ENCODE measurements at places on chromosomes 2 and 18.
A peak's percentile ranks its signal among the peaks of the same experiment; 100 is the strongest.

DNA sequence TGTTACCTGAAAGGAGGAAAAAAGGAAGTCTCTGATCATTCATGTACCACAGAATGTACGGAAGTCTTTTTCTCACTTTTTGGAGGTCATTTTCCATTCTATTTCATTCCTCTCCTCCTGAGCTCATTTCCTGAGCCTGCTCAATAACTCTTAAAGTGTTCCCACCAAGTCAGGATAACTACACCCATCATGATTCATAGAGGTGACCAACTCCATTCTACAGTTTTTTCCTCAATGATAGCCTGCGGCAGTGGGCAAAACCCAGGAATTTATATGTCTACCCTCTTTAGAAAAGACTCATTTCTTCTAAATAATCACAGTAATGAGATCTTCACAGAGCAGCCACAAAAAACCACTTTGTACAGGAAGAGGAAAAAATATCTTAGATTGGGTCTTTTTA lies 372.5 kb downstream of the RBM43 start:
- DNase-seq: no peak

- peak; percentile 9 for DNase-seq
Measured at GRCh38 chr2:133710613-133711012, 142.3 kb upstream of the NCKAP5 start.

DNA sequence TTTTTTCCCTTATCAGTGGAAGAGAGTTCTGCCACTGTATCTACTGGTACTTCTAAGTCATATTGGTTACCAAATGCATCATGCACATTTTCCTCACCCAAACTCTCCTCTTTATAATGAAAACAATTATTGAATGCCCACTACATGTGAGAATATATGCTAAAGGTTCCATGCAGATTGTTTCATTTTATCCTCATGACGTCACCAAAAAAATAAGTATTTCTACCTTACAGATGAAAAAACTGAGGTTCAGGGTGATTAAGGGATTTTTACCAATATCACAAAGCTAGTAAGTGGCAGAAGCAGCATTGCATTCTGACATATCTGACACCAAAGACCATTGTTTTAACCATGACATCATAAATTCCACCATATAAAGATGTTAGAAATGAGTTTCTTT lies 51.9 kb upstream of the ZEB2 start:
- DNase-seq: no peak

DNA sequence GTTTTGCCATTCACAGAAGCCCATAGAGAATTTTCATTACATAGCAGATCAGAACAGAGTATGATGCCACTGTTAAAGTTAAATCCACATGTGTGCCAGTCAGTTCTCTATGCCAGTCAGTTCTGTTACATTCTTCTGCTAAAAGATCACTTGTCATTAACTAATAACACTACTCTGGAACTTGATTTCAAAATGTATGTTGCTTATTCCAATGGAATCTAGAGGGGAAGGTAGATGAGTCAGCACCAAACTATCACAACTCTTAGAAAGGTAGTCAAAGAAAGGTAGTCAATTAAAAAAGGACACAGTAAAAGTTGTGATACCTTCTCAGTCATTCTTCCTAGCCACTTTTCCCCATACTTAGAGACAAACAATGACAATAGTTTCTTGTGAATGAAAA lies 1214.4 kb downstream of the LRP1B start:
- peak; percentile 62 for DNase-seq

DNA sequence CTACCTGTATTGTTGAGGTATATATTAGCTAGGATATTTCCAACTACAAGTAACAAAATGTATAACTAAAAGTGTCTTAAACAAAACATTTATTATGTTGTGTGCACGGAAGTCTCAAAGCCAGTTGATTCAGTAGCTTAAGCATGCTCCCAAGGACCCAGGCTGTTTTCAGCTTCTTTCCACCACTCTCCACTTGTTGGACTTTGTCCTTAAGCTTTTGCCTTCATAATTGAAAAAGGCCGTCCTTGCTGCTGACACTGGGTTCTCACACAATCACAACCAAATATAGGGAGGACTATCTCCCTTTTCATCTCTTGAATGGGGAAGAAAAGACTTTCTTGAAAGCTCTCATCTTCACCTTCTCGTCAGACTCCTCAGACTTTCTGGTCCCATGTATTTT lies 12.2 kb upstream of the NEMP2 start:
- DNase-seq: no peak

- no peak for DNase-seq
Measured at GRCh38 chr2:165064743-165065142, 109.4 kb upstream of the SLC38A11 start.

DNA sequence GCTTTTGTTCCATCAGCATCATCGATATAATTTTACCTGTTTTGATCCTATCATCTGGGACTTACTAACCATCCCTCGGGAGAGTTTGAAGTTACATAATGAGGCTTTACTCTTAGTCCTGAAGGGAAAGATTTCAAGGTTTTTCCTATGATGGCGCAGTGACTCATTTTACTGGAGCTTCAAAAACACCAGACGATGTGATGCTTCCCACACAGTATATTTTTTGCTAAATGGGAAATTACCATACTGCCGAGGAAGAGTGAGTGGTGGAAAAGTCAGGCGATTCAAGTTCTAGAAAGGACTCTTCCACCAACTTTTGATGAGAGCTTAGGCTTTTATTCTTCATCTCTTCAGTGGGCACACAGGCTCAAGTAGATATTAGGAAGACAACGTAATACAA lies 44.6 kb upstream of the GCG start:
- no peak for DNase-seq

GRCh38 chr2:182444806-182445205 lies 18.0 kb upstream of the PDE1A start:
- DNase-seq: no peak

- DNase-seq: peak; percentile 13
Measured at GRCh38 chr2:30545875-30546274, 98.8 kb downstream of the LCLAT1 start.

- no peak for DNase-seq
Measured at GRCh38 chr2:236904389-236905263, 181.1 kb upstream of the COPS8 start.

- no peak for DNase-seq
Measured at GRCh38 chr2:118167026-118167425, 78.8 kb downstream of the INSIG2 start.

DNA sequence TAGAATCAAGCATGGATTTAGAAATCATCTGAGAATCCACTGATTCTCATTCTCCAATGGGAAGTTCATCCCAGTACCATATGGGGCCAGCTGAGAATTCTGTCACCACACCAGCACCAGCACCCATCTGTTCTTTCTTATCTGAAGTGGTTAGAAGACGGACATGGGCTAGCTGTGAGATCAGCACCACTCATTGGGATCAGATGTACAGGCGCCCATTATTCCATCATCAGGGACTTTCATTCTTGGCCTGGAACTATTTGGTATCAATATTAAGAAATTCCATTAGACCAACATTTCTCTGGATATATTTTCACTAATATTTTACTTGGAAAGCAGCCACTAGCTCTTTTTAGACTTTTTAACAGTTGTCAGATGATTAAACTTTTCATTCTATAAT lies 185.9 kb upstream of the LINC00305 start:
- no peak for DNase-seq

DNA sequence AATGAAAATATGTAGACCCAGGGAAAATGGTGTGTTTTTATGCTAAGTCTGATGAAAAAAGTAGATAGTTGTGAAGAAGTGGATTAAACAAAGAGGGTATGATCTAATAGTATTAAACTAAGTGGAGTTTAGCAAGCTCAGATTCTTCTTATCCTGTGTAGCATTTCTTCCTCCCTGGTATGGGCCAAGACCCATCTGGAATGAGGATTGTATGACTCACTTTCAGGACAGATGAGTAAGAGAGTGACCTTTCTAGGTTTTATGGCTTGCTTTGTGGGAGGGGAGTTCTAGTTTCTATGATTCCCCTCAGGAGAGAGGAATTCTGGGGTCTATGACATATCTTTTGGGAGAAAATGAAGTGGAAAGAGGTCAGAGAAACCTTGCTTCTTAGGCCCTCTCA lies 550.1 kb downstream of the SPAG16 start:
- DNase-seq: peak; percentile 84

DNA sequence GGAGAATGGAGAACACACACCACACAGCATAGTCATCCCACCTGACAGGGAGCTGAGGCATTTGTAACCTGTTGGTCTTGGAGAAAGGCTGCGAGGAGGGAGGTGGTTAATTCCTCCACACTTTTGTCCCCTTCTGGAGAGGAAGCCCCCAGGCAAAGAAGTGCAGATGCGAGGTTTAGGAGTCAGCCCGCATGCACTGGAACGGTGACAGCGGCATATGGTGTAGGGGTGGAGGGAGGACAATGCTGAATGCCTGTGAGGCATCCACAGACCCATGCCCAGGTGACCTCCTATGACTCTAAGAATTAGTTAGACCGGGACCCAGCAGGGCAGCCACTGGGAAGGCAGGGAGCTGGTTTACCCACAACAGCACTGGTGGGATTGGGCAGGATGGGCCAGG lies 12.2 kb downstream of the SPATA3 start:
- DNase-seq: no peak

- DNase-seq: peak; percentile 15
Measured at GRCh38 chr2:137249463-137250130, 484.3 kb downstream of the THSD7B start.

- no peak for DNase-seq
Measured at GRCh38 chr2:210544831-210545230, 11.6 kb upstream of the CPS1 start.

DNA sequence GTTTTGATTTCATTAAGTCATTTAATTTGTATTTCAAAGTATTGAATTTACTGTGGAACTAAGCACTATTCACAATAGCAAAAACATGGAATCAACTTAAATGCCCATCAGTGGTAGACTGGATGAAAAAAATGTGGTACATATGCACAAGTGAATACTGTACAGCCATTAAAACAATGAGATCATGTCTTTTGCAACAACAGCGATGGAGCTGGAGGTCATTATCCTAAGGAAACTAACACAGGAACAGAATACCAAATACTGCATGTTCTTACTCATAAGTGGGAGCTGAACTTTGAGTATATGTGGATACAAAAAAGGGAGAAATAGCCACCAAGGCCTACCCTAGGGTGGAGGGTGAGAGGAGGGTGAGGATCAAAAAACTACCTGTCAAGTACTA lies 164.4 kb downstream of the BABAM2 start:
- DNase-seq: no peak

DNA sequence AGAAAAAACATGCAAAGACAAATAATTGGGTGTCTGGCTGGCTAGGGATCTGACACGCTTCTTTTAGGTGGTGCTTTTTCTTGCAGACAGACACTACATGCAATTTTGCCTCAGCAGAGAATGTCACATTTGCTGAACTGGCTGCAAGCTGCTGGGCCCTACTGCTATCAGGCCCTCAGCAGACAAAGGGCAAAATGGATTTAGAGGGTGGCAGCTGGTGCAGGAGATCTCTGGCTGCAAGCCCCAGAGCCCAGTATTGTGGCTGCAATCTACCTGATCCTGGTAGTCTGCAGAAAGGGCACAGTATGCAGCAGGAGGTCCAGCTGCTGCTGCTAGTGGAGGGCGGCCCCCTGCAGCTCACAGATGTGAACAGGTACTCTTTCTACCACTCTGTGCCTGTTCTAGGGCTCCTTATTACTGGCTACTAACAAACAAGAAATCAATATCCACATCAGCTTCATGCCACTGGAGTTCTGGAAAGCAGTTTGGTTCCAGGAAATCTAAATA lies 796.7 kb upstream of the CELF4 start:
- DNase-seq: no peak

DNA sequence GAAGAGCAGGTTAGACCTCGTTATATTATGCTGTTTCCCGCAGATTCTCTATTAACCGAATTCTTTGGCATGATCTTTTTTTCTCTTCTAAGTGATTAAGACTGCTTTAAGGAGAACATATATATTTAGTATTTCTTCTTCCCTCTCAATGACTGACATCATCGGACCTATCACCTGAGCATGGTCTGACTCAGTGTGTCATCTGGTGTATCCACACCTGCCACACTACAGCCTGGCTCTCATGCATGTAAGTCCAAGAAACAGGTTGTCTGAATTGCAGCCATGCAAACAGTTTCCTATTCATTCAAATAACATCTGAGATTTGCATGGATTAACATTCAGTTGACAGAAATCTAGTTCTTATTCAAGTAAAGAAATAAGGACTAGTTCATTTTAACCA lies 55.1 kb upstream of the CWC22 start:
- peak; percentile 31 for DNase-seq

GRCh38 chr18:48533340-48534070 lies 5.3 kb upstream of the CTIF start:
- DNase-seq: no peak

DNA sequence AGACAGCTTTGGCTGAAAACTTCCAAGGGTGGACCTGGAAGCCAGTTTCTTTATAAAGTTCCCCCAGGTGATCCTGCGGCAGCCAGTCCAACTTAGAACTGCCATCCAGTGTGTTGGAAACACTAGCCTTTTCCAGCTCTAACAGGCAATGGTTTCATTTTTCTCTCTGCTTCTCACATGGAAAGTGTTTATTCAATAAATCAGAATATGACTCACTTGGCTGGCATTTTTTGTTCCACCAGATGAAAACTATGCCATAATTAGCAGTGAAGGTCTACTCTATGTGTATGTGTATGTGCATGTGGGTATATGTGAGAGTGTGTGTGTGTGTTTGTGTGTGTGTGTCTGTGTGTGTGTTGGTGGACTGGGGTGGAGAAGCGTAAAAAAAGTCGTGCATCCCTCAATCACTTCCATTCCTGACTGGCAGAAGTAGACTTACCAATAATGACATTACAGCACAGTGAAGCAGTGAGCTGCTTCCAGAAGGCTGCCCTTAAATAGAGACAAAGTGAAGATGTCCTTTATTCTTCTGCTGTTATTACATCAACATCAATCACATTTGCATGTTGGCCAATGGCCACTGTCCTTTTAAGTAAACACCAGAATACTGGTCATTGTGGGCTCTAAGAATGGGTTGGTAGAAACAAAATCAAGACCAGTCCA lies 90.9 kb upstream of the SETBP1 start:
- DNase-seq: peak; percentile 78

DNA sequence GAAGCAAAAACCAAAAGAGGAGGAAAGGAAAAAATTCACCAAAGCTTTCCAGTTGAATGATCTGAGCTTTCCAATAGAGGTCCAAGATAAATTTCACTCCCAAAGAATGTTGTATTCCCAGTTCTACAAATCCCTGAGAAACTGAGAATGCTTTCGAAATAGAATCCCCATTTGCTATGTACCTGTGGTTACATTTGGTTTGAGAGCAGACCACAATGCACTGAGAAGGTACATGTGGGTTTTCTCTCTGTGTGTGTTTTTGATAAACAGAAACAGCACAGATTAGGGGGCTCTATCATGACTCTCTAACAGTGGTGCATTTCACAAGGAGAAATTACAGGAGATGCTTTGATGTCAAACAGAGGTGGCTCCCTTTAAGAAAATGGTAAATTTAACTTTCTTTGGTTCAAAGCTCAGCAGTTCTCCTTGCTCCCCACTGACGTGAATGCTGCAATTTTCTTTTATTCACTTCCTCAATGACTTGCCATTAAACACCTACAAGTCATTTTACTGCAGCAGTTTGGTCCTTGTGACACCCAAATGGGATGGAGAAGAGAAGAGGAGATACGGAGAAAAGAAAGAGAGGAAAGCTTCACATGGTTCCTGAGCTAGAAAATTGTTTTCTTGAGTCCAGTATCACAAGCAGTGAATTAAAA lies 108.7 kb downstream of the EPHA4 start:
- DNase-seq: peak; percentile 24
